ENCODE measurements at places on chromosomes 16 and 17.

GRCh38 chr16:56607109-56607618, 1.2 kb upstream of the MT2A start:
- DNase-seq: peak; percentile 12

- no peak for DNase-seq
Observed at GRCh38 chr16:88398874-88399178, 16.1 kb downstream of the ZNF469 start.

GRCh38 chr17:2266045-2266864, 37.3 kb downstream of the SMG6 start:
- peak; percentile 66 for DNase-seq

GRCh38 chr17:47733047-47733673, at the start of gene TBX21:
TBX21 (plus strand) TSS chr17:47733236; CDS start chr17:47733455, 219 bp downstream.
- peak; percentile 93 for DNase-seq

GRCh38 chr17:7308625-7309433, 1.4 kb downstream of the EIF5A start:
- peak; percentile 95 for DNase-seq
